ENCODE measurements at places on chromosomes 7 and 10.

DNA sequence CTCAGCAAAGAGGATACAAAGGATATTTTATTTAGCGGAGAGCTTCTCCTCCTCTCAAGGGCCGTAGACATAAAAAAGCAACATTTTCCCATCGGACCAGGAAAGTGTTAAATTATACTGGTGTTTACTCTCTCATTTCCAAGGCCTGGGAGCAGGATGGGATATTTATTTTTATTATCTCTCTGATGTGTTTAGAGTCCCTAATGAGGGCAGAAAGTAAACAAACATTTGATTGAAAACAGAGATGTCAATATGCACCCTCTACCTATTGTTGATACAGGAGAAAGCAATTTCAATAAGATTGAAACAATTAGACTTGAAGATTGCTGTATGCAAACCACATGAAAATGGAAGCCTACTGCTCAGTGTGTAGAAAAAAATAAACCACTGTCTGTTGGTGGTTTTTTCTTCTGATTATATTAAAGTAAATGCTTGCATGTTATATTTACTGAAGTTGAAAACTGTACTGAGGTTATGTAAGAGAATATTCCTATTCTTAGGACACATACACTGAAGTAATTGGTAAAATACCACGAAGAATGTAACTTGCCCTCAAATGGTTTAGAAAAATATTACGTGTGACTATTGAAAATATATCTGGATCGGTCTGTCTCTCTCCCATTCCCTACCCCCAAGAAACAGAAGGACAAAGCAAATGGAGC lies 59.3 kb downstream of the ATXN7L1 start:
- no peak for DNase-seq

- DNase-seq, result no peak
Observed at GRCh38 chr7:16491148-16491547, 25.6 kb upstream of the SOSTDC1 start.

GRCh38 chr7:20153999-20154398 lies 63.2 kb downstream of the MACC1 start:
- no peak for DNase-seq

DNA sequence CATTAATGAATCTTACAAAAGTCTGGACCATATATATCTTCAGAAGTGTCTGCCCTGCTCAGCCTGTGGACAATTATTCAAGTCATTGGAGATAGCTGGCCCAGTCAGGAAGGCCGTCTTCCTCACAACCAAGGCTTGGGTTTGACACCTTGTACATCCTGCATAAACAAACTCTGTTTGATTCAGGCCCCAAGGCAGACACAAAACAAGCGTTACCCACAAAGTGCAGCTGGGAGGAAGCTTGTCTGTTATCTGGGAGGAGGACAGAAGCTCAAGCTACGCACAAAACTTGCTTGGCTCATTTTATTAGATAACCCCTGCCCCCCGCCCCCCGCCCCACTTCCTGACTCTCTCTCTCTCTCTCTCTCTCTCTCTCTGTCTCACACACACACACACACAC lies 166.9 kb upstream of the WDR11 start:
- DNase-seq, result no peak

GRCh38 chr7:73451780-73452398 lies 18.3 kb downstream of the FZD9 start:
- no peak for DNase-seq

GRCh38 chr10:118908557-118909256 lies 120.8 kb upstream of the NANOS1 start:
- DNase-seq, result peak; percentile 87

GRCh38 chr10:126421756-126422256 lies 33.5 kb upstream of the ADAM12 start:
- DNase-seq, result no peak

DNA sequence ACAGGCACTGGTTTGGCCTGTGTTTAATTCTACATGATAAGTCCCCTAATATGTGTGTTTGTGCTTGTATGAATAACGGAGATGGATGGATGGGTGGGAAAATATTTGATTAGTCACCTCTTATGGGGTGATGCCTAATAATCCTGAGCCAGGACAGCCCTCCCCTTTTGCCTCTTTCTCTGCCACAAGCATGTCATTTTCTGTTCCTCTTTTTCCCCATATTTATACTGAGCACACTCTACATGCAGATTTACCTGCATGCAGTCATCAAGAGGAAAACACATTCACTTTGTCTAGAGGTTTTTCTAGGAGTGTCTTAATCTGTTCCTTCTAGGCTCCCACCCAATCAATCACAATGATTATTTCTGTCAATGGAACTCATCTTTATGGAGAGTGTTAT lies 111.6 kb upstream of the TBX20 start:
- no peak for DNase-seq

- DNase-seq, result no peak
Observed at GRCh38 chr7:618539-619367, 99.1 kb upstream of the PDGFA start.

DNA sequence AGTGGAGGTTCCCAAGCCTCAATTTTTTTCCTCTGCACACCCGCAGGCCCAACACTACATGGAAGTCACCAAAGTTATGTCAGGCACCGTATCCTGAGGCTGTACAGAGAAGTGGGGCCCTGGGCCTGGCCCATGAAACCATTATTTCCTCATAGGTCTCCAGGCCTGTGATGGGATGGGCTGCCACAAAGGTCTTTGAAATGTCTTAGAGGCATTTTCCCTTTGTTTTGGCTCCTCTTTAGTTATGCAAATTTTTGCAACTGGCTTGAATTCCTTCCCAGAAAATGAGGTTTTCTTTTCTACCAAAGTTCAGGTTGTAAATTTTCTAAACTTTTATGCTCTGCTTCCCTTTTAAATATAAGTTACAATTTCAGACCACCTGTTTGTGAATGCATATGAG lies 365.2 kb downstream of the HGF start:
- no peak for DNase-seq

DNA sequence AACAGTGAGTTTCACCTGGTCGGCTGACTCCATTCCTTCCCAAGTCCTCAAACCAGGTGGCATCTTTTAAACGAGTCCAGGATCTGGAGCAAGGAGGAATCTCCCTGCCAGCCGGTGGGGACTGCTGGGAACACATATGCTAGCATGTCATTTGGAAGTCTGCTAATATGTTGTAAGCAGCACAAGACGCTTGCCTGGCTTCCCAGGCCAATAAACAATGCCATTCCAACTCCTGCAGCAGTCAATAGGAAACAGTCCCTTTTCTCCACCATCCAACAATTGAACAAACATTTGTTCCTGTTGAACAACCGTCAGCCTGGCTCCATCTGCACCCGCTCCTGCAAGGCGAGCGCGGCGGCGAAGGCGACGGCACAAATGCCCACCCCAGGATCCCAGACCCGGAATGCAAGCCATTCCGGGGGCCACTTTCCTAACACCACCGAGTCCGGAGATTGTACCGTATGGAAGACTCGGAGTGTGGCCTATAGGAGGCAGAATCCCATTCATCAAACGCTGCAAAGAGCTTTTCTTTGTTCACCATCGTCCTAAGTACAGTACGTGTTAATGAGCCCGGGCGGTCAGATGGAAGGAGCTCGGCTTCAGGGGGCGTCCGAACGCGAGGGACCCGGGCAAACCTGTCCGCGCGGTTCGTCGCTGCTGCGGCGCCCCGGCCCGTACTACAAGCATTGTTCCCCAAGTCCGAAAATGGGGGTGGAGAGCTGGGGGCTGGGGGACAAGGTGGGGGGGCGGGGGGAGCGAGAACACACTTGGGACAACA lies 1.6 kb downstream of the FAM53B start:
- peak; percentile 31 for DNase-seq

GRCh38 chr7:36478745-36479144 lies 89.1 kb downstream of the ANLN start:
- DNase-seq, result no peak

GRCh38 chr7:101804967-101805366 lies 12.5 kb upstream of the CUX1 start:
- no peak for DNase-seq

DNA sequence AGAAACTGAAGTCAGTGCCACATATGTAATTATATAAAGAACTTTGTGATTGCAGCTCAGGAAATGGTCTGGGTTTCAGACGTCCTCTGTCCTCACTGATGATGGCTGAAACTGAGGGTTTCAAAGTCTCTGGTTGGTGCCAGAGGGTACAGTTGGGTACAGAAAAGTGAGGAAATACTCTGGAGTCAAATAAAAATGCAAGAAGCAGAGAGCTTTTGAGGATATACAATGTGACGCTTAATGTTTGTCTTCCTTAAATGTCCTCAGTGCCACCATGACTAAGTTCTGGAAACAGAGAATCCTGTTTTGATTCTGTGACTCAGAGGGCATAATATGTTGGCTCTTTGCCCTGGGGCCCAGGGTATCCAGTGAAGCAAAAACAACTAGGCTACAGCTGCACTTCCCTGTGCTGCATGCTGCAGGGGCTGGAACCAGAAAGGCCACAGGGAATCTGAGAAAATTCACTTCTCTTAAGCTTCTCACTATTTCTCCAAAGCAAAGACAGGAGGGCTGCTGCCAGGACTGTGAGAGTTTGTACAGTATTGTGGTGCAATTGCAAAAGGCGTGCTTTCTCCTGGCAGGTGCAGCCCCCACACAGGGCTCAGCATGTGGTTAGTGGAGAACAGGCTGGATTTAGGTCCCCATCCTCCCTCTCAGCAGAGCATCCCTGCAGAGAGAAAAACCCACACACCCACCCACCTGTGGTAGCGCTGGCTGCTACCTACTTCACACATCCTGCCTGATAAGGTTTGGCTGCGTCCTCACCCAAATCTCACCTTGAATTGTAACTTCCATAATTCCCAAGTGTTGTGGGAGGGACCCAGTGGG lies 169.5 kb upstream of the SVIL start:
- DNase-seq, result no peak

- no peak for DNase-seq
Observed at GRCh38 chr10:131789516-131789915, 111.3 kb upstream of the PPP2R2D start.

GRCh38 chr10:47354165-47354564 lies 6.0 kb downstream of the RBP3 start:
- no peak for DNase-seq

- DNase-seq, result no peak
Observed at GRCh38 chr10:92384741-92385140, 93.8 kb downstream of the MARCHF5 start.

DNA sequence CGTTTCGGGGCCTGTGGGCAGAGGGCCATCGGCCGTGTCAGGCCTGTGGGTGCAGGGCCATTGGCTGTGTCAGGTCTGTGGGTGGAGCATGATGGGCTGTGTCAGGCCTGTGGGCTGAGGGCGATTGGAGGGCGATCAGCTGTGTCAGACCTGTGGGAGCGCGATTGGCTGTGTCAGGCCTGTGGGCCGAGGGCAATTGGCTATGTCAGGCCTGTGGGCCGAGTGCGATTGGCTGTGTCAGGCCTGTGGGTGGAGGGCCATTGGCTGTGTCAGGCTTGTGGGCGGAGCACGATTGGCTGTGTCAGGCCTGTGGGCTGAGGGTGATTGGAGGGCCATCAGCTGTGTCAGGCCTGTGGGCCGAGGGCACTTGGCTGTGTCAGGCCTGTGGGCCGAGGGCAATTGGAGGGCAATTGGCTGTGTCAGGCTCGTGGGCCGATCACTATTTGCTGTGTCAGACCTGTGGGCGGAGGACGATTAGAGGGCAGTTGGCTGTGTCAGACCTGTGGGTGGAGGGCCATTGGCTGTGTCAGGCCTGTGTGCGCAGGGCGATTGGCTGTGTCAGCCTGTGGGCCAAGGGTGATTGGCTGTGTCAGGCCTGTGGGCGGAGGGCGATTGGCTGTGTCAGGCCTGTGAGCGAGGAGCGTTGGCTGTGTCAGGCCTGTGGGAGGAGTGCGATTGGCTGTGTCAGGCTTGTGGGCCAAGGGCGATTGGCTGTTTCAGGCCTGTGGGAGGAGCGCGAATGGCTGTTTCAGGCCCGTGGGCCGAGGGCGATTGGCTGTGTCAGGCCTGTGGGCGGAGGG lies 54.1 kb downstream of the DYNC2I1 start:
- DNase-seq, result no peak

DNA sequence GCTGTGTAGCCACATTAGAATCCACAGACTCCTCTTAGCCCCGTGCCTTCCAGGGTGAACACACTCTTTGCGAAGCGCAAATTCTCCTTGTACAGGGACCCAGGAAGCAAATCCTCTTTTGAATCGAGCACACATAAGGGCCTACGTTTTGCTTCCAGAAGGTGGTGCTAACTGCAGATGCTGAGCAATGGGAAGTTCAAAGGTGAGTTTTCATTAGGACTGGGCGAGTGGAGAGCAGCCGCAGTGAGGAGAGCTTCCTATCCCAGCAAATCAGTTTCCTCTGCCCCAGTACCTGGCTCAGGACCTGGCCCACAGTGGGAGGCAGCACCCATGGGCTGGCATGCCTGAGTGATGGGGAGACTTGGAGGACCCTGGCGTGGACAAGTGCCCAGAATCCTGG lies 23.5 kb upstream of the GPR26 start:
- no peak for DNase-seq

GRCh38 chr7:102264367-102264891 lies 22.2 kb upstream of the SH2B2 start:
- no peak for DNase-seq

- no peak for DNase-seq
Observed at GRCh38 chr10:17512341-17513001, 58.1 kb upstream of the ST8SIA6 start.

DNA sequence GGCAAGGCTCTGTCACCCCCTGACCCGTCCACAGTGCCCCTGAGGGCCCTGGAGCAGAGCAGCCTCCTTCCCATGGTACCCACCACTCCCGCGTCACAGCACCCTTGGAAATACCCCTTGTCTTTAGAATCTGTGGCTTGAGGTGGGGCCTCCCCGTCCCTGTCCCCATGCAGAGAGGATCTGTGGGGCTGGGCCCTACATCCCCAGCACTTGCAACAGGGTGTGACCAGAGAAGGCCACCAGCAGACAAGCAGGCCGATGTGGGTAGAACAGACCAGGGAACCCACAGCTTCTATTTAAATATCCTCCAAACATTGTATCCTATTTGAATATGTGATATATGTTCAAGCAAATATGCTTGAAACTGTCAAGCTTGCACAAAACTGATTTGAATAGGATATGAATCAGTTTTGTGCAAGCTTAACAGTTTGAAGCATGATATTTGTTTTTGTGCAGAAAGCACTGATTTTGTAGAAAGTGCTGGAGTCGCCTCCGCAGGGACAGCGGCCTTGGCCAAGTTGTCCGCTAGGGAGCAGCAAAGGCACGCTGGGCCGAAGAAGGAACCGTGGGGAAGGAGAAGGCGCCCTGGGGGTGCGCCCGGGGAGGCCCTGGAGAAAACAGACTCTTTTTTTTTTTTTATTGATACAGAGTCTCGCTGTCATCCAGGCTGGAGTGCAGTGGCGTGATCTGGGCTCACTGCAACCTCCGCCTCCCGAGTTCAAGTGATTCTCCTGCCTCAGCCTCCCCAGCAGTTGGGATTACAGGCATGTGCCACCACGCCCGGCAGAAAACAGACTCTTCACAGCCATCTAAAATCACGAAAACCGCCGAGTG lies 2.2 kb downstream of the CFAP46 start:
- DNase-seq, result peak; percentile 5

DNA sequence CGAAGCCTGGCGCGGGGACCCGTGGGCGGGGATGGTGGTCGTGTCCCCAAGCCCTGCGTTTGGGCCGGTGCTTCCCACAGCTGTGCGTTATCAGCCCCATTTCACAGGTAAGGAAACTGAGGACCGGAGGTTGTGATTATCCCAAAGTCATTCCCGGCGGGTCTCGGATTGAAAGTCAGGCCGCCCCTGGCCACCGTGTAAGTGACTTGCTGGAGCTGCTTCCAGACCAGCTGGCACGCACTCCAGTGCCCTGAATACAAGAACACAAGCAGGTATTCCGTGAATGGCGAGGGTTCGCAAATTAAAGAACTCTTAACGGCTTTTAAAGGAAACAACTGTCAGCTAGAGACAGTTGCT lies 675 bp upstream of the ATE1 start:
- DNase-seq, result peak; percentile 58

GRCh38 chr10:124696446-124697392 lies 47.5 kb downstream of the FAM53B start:
- no peak for DNase-seq

All from C1 segment of cervical spinal cord (tissue), 14 donors.